ENCODE measurements at places on chromosomes 12 and 14.

GRCh38 chr14:22478670-22479069, 110.4 kb downstream of the DAD1 start:
- DNase-seq: no peak

DNA sequence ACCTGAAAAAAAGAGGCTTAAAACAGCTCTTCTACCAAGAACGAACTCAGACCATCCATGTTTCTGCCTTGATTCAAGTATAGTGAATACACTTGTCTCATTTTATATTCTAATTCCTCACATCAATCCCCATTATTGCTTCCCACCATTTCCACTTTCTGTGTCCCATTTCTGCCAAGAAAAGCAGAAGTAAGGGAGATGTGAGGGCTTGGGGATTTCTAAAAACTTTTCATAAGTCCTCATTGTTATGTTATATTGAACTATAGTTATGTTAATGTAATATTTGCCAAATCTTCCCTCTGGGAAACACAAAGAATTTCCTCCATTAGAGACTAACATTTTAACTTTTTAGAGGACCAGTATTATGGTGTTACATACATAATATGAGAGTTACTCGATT, 48.2 kb upstream of the PSMA6 start:
- no peak for DNase-seq

GRCh38 chr12:94289461-94290312, 141.3 kb downstream of the PLXNC1 start:
- no peak for DNase-seq

GRCh38 chr12:130576371-130576816, 139.7 kb downstream of the RIMBP2 start:
- DNase-seq: no peak

- no peak for DNase-seq
Observed at GRCh38 chr14:60294411-60295069, 45.5 kb downstream of the PPM1A start.

DNA sequence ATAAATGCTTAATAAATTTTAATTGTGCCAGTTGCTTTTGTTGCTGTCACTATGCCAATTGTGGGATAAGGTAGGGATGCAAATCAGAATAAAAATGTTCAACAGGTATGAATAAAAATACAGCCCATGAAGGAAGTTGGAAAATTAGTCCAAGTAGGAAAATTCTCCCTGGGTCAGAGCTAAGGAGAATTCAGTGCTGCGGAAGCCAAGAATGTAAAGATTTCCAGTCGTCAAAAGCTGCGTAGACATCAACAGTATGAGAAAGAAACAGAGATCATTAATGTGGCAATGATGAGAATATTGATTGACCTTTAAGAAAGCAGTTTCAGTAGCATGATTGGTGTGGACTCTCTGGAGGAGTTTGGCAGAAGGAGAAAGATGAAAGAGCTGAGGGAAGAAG, 87.9 kb downstream of the PLEKHA5 start:
- no peak for DNase-seq

DNA sequence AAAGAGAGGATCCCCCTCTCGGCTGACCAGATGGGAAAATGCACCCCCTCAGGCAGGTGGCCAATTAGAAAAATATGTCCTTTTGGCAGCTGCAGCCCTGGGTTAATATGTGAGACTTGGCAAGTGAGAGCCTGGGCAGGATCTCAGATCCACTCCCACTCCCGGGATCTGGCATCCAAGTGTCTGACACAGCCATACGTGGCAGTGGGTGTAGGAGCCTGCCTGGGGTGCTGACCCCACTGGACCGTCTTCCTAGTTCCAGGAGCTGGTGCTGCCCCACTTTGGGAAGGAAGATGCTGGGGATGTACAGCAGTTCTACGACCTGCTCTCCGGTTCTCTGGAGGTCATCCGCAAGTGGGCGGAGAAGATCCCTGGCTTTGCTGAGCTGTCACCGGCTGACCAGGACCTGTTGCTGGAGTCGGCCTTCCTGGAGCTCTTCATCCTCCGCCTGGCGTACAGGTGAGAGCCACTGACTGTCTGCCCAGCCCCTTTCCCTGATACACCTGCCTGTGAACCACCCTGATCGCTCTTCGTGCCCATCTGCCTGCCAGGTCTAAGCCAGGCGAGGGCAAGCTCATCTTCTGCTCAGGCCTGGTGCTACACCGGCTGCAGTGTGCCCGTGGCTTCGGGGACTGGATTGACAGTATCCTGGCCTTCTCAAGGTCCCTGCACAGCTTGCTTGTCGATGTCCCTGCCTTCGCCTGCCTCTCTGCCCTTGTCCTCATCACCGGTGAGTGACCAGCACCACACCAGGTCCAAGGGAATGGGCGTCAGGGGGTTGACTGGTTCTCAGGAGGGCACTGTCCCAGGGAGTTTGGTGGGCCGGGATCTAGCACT, 5.8 kb downstream of the NR4A1 start:
- DNase-seq: no peak

DNA sequence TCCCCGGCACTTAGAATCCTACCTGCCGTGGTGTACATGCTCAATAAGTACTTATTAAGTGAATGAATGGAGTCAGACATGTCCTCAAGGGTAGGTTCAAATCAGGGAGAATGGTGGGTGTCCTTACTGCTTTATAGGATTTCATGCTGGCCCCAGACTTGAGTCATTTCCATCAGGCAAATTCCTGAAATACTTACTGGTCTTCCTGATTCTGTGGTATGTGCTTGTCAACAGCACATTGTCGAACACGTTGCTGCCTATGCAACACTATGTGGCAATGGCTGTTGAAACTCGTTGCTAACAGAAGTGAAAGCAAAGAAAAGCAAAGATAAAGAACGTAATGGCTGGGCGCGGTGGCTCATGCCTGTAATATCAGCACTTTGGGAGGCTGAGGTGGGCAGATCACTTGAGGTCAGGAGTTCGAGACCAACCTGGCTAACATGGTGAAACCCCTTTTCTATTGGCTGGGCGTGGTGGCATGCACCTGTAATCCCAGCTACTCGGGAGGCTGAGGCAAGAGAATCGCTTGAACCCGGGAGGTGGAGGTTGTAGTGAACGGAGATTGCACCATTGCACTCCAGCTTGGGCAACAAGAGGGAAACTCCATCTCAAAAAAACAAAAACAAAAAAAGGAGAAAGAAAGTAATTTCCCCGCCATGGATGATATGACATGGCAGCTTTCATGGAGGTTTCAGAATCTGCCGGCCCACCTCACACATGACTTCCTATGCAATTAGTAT, 214.9 kb downstream of the ZFP36L1 start:
- no peak for DNase-seq

GRCh38 chr12:66087365-66087943, 43.1 kb downstream of the LLPH start:
- peak; percentile 71 for DNase-seq

DNA sequence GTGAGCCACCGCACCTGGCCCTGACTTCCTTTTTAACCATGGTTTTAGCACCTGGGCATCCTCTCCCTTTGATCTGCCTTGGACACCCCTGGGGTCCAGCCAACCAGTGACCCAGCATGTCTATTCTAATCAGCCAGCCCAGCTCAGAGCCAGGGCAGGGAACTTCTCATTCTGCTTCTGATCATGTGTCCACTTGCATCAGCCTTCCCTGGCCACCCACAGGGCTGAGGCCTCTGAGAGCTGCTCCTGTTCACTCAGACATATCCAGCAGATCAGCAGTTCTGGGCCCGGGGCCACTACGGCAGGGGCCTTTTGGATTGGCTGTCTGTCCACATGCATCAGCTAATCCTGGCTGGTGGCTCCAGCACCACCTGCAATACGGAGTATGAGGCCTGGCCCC, 117.9 kb upstream of the MAP1LC3B2 start:
- no peak for DNase-seq

- no peak for DNase-seq
Observed at GRCh38 chr12:111991946-111992345, 21.0 kb downstream of the TMEM116 start.

GRCh38 chr12:87670448-87670847, 358.8 kb downstream of the C12orf50 start:
- DNase-seq: no peak

- DNase-seq: no peak
Observed at GRCh38 chr12:103114296-103115055, 157.0 kb downstream of the ASCL1 start.

DNA sequence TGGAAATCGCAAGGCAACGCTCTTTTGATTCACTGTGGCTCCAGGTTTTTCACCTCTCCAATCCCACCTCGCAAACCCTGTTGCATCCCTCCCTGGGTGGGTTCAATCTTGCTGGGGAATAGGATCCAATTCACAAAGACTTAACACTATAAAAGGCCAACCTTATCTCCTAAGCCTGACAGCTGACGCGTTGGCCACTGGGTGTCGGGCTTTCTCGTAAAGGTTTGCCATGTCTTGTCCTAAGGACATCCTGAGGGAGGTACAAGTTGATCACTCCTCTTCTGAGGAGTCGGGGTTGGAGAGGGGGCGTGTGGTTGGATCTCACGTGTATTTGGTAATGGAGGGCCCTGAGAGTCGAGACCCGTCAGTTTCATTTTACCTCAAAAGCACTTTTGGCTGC, 112.6 kb upstream of the FZD10 start:
- no peak for DNase-seq

DNA sequence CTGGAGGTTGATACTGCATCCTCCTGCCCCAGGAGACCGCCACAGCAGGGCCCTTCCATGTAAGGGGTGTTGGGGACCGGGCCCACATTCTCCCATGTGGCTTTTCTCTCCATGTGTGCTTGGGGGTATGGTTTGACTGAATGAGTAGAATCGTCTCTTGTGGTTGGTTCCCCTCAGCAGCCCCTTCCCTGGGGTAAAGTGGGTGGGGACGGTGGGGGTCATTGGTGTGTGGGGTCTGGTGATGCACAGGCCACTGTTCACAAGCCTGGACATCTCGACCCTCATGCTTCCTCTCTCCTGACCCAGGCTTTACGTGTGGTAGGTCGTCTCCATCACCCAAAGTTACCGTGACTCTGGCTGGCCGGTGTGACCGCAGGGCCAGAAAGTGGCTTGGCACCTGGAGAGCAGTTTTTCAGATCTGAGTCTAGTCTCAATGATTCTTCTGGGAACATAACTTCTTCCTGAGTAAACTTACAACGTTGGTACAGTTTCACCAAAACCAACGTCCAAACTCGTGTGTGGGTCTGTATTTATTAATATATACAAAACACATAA, 17.7 kb downstream of the DCAF4 start:
- DNase-seq: no peak

DNA sequence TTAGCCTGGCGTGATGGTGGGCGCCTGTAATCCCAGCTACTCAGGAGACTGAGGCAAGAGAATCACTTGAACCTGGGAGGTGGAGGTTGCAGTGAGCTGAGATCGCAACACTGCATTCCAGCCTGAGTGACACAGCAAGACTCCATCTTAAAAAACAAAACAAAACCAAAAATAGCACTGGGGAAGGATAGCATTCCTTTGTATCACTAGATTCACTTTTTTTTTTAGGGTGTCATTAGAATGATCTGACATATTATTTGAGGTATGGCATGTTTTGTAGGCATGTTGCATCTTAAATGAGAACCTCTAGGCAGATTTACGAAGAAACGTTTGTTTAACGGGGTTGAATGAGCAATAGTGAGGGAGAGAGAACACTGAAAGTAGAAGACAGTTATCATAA, 16.8 kb upstream of the FAR2 start:
- DNase-seq: no peak

DNA sequence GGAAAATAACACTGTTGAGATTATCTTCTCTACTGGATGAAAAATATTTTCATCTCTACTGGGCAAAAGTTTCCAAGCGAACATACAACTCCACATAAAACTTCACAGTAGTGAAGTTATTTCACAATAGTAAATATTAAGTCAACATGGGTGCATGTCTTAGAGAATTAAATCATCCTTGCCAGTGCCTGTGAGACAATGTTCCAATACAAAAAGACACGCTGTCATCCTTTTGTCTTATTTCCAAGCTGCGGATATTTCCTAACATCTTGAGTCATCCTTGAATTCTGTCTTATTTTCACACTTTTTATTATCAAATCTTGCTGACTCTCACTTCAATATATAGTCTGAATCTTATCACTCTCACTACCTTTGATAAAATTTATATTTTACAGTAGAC, 142.9 kb upstream of the KITLG start:
- DNase-seq: no peak

DNA sequence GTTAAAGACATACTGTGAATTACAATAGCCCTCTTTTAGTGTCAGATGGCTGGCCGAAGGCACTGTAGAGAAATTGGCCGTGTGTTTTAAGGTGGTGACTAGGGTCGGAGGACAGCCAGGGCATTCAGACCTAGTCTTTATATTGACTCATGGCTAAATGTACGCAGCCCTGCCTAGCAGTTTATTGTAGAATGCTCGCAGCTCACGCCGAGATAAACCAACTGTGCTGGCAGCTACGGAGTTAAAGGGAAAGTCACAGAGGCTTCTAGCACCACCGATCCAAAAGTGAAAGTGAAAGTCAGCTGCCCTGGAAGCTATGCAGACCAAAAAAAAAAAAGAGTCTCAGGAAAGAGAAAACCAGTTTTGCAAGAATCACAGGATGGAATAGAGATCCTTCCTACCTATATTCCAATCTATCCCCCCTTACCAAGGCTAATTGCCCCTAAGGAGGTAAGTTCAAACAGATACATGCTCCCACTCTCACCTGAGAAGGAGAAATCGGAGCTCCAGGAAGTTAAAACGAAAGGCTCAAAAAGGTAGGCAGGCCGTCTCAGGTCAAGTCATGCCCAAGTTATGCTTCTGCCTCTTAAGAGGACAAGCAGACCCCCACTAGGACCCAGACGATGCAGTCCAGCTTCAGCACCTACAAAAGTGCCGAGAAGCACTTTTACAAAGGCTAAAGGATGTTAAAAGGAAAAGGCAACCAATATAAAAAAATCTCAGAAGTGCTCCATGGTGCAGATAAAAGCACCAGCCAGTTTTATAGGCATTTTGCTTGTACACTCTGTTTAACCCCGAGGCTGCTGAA, 24.8 kb downstream of the KLRK1 start:
- peak; percentile 67 for DNase-seq

DNA sequence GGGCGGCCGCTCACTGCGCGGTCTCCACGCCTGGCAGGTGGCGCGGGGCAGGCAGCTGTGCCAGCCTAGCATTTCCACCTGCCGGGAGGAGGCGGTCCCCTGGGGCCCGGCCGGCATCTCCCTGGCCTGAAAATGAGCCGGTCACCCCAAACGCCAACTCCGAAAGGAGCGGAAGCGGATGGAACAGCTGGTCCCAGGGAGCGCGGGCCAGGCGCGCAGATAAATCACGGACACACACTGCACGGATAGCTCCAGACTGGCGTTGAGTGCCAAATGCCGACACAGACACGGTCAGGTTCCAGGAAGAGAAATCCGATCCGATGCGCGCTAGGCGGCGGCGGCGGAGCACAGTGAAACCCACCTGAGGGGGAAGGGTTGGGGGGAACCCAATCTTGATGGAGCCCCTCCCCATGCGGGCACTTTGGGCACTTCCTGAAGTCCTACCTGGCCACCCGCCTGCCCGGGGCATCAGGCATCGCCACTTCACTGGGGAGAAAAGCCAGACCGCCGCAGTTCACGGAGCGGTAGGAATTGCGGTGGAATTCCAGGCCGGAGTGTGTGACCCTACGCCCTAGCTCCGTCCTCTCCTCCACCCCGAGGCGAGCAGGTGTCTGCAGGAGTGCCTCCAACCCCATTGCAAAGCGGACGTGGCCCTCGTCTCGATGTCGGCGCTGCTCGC, 624 bp upstream of the PLEKHD1 start:
- DNase-seq: no peak

- DNase-seq: no peak
Observed at GRCh38 chr14:96754162-96754844, 42.9 kb upstream of the VRK1 start.
